Chondrocyte (in vitro differentiated cells): ENCODE measurements at places on chromosomes 13 and 19. TPM values are rescaled to one million over a fixed set of nuclear protein-coding genes. Genes with fewer than 3 reads are reported as not detected.
A peak's percentile ranks its signal among the peaks of the same experiment; 100 is the strongest.

Gene ANGPTL8
- total RNA-seq = not detected in 3 replicates

Gene SAE1
- total RNA-seq = 91.2 to 107 TPM (median 95.7 TPM) in 3 replicates

Gene COL4A1
- 2,319 to 5,210 TPM (median 5,209 TPM) in 3 replicates for total RNA-seq

Gene ADAT3
- 3.2 to 4.3 TPM (median 3.6 TPM) in 3 replicates for total RNA-seq

DNA sequence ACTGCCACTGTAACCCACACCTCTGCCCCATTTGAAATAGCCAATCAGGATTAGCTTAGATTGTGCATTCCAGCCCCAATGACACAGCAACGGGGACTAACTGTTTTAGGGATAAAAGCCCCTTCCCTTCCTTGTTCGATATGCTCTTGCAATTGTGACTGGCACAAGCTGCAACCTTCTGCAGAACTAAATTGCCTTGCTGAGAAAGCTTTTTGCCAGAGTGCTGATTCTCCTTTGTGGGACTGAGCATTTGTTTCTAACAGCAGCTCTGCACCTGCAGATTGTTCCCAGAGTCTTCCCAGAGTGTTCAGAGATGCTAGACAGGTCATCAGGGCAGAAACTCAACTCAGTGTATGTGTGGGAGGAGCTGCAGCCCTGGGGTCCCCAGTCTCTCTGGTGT, 115.8 kb downstream of the ZNF675 start:
- no peaks in the 10 kb centered on the region for H3K36me3 ChIP-seq
- H3K27me3 ChIP-seq = no peaks in the 10 kb centered on the region
- DNase-seq = no peak
- H3K4me3 ChIP-seq = no peak overlapping the region
- H3K27ac ChIP-seq = no peak overlapping the region

DNA sequence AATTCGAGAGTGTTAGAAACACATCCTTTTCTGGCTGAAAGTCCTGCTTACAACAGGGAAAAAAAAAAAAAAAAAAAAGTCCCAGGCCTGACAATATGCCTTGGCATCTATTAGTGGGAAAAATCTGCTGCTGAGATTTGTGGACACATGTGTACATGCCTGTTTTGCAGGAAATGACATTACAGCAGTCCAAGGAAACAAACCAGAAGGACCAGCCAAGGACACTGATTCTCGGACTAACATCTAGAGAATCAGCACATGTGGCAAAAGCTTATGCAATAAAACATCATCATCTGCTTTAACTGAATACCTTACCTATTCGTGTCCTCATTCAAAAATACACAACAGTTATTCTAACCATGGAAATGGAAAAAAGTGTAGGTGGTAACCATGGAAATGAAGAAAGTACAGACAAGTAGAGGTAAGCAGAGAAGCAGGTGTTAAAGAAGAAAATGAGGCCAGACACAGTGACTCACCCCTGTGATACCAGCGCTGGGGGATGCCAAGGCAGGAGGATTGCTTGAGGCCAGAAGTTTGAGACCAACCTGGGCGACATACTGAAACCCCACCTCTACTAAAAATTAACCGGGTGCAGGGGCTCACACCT, 9.4 kb upstream of the DPY19L3 start:
- peak overlapping the region; percentile 11 for H3K27ac ChIP-seq
- H3K27me3 ChIP-seq = no peaks in the 10 kb centered on the region
- DNase-seq = no peak
- peaks cover 8% of the 10 kb centered on the region for H3K4me1 ChIP-seq
- H3K4me3 ChIP-seq = no peak overlapping the region

GRCh38 chr13:50306156-50306555, 290.9 kb downstream of the KCNRG start:
- DNase-seq = no peak
- H3K36me3 ChIP-seq = peaks cover 4% of the 10 kb centered on the region
- no peak overlapping the region for H3K4me3 ChIP-seq
- no peaks in the 10 kb centered on the region for H3K27me3 ChIP-seq

DNA sequence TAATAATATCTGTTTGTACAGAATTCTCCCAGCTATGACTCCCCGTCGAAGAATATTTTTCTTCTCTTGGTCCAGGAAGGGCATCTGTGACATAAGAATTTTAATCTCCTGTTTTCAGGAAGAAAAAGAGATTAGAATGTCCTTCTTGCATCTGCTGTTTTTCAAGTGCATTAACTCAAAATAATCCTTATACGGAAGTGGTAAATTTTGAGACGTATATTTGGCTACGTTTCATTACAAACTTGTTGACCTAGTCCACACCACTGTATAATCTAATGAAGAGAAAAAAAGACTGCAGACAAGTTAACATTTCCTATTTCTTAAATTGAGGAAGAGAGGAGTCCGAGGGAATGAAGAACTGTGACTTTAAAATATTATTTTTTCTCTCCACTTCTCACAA, 959.9 kb downstream of the DIAPH3 start:
- no peaks in the 10 kb centered on the region for H3K27me3 ChIP-seq
- no peak for DNase-seq
- H3K36me3 ChIP-seq = peaks cover 3% of the 10 kb centered on the region
- H3K4me1 ChIP-seq = no peaks in the 10 kb centered on the region
- H3K27ac ChIP-seq = no peak overlapping the region

DNA sequence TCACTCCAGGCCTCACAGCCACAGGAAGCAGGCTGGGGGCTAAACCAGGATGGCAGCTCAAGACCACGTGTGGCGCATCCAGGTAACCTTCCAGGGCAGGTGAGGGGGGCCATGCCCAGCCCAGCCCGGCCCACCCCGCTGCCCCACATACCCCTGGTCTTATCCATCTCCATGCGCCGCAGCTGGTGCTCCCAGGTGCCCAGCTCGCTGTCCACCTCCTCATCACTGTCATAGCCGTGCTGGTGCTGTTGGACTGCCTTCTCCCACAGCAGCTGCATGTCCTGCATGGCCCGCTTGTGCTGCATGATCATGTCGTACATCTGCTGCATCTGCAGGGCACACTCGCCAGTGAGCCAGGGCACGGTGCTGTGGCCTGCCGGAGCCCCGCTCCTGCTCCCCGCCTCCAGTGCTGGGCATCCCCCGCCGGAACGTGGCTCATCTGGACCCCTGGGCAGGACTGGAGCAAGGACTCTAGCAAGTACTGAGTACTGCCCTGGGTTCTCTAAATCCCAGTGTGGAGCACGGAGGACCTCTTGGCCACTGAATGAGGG, 6.0 kb upstream of the TM6SF2 start:
- H3K27me3 ChIP-seq = no peaks in the 10 kb centered on the region
- H3K27ac ChIP-seq = no peak overlapping the region
- no peak overlapping the region for H3K4me3 ChIP-seq

DNA sequence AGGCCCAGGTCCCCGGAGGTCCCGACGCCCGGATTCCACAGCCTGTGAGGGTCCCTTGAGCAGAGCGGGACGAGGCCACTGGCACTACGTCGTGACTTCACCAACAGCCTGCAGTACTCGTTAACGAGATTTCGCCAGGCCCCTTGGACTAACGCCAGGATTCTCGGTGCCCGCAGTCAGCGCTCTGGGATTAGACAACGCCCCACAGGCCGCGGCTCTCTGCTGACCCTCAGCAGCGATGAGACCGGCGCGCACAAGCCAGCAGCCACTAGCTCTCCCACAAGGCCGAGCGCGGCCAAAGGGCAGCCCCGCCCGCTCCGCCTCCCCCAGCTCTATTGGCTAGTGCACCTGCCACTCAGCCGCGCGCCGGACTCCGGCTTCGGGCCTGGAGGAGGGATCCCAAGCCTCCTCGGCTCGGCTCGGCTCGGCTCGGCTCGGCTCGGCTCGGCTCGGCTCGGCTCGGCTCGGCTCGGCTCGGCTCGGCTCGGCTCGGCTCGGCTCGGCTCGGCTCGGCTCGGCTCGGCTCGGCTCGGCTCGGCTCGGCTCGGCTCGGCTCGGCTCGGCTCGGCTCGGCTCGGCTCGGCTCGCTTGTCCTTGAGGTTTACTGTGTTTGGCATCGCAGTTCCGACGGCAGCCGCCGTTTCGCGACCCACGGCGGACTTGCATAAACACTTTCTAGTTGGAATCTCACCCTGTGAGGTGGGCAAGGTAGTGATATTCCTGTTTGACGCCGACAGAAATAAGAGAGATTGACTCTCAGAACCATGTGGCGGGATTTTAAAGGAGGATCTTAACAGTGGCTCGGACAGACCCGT, 231.7 kb upstream of the SERP2 start:
- H3K36me3 ChIP-seq = no peaks in the 10 kb centered on the region
- H3K27me3 ChIP-seq = no peaks in the 10 kb centered on the region
- H3K4me1 ChIP-seq = peaks cover 17% of the 10 kb centered on the region
- peak; percentile 99 for DNase-seq
- H3K4me3 ChIP-seq = peak overlapping the region; percentile 88

DNA sequence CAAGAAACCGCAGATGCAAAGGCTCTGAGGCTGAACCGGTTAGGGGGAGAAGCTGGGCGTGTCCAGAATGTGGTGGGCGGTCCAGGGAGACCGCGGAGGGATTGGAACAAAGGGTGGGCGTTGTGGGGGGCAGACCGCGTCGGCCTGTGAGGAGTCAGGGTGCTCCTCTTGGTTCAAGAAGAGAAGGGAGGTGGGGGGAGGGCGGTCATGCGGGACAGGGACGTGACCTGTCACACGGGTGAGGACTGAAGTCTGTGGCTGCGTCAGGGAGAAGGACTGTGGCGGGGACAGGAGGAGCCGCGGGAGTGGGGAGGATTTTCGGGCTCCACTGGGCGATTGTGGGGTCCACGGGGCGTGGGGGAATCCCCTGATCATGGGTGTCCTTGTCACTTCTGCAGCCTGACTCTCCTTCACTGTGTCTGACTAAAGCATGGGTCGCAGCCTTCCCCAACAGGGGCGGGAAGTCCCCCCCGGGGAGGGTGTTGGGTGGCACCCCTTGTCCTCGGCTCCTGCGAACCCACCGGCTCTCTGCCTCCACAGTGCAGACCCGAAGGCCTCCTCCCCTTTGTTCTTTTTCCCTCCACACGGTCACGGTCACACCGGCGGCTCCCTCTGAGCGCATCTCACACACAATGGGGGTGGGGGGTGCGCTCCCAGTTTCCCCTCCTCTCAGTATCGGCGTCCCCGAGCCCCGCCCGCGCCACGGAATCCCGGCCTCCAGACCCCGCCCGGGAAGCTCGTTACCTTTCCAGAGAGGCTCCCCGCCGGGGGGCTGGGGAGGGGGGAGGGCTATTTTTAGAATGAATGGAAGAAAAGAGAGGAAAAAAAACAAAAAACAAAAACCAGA, 16.4 kb upstream of the KCNN1 start:
- peak overlapping the region; percentile 41 for H3K4me3 ChIP-seq
- H3K27ac ChIP-seq = no peak overlapping the region
- H3K4me1 ChIP-seq = peaks cover 28% of the 10 kb centered on the region

GRCh38 chr19:33781996-33782395, 14.7 kb upstream of the KCTD15 start:
- no peak overlapping the region for H3K27ac ChIP-seq
- DNase-seq = no peak
- H3K36me3 ChIP-seq = no peaks in the 10 kb centered on the region
- H3K27me3 ChIP-seq = peaks cover 4% of the 10 kb centered on the region

DNA sequence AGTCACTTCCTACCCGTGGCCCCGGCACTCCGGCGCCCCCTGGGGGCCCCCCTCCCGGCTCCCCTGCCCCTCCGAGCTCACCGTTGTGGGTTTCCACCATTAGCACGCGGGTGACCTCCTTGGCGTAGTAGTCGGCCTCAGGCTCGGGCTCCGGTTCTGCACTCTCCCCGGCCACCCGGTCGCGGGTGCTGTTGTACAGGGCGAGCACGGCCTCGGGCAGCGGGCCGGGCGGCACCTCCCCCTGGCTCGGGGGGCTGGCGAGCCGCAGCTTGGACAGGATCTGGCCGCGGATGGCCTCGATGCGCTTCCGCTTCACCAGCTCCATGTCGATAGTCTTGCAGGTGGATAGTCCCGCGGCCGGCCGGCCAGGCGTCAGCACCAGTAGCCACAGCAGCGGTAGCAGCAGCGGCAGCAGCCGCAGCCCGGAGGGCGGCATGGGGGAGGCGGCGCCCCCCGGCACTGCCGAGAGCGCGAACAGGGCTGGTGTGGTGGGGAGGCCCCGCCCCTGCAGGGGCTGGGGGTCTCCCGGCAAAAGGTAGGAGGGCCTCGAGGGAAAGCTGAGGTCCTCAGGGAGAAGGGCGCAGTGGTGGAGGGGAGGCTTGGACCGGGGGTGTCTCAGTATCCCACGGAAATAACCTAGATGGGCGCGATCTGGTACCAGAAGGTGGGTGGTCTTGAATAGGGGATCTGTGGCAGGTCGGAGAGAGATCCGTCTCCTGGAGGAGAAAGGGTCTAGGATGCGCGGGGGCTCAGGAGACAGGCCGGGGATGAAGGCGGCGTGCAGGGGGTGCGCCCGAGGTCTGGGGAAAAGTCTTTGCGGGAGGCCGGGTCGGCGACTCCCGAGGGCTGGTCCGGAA, 885 bp downstream of the TGFB1 start:
- peak overlapping the region; percentile 98 for H3K4me3 ChIP-seq
- peaks cover 9% of the 10 kb centered on the region for H3K36me3 ChIP-seq
- no peaks in the 10 kb centered on the region for H3K27me3 ChIP-seq

DNA sequence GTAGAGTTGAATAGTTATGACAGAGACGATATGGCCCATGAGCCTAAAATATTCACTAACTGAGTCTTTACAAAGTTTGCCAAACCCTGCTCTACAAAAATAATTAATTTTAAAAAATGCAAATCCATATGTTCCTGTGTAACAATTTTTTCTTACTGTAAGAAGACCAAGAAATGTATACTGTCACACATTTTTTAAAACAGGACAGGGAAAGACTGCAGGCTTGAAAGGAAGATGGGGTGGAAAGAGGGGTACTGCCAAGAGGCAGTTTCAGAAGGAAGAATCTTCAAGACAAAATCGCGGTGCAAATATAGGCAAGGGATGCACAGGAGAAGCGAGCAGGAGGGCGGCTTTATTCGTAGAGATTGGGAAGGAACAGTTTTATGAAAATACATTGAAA, 115.7 kb upstream of the KLHL1 start:
- no peaks in the 10 kb centered on the region for H3K27me3 ChIP-seq
- no peak for DNase-seq
- H3K36me3 ChIP-seq = no peaks in the 10 kb centered on the region
- no peak overlapping the region for H3K27ac ChIP-seq
- no peak overlapping the region for H3K4me3 ChIP-seq
